ENCODE measurements at places on chromosomes 5 and 9.
A peak's percentile ranks its signal among the peaks of the same experiment; 100 is the strongest.

DNA sequence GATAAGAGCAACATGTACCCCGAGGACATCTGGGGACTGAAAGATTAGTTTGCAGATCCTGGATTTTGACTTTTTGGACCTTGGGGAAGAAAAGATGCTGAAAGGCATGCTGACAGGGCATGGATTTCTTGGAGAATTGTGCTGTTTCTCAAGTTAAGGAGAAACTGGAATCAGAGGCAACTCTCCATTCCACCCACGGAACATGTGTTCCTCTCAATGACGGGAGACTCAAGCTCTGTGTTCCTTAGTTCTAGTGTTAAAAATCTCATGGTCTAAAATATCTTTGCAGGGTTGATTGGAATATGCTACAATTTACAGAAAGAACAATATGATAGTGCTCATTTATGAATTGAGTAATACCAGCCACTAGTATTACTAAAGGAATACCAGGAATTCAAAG, 34.4 kb upstream of the CDH12 start:
- DNase-seq: peak; percentile 16

DNA sequence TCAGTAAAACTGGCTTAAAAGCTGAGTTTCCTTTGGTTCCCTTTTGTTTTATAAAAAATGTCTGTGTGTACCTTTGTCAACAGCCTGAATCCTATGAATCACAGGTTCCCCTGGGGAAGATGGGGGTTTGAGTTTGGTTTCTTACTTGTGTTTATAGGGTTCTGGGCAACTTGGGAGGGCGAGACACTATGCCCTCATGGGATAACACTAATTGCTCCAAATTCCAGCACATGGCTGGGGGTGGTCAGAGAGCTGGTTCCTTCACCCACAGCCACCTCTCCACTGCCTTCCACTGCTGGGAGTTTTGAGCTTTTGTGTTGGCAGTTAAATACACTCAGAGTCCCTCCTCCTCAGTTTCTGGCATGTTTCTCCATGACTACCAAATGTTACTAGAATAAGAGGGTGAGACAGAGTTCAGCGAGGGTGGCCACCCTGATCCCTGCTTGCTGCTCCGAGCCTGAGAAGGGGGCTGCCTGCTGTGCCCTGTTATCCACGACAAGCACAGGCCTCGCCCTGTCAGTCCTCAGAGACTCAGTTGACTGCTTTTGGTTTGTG, 83.0 kb upstream of the EPB41L4B start:
- DNase-seq: no peak

- DNase-seq: no peak
Observed at GRCh38 chr5:40400245-40400644, 279.5 kb upstream of the PTGER4 start.

GRCh38 chr5:132668706-132669454, 4.9 kb upstream of the IL4 start:
- no peak for DNase-seq

- no peak for DNase-seq
Observed at GRCh38 chr9:28774433-28775235, 1201.4 kb upstream of the C9orf72 start.

DNA sequence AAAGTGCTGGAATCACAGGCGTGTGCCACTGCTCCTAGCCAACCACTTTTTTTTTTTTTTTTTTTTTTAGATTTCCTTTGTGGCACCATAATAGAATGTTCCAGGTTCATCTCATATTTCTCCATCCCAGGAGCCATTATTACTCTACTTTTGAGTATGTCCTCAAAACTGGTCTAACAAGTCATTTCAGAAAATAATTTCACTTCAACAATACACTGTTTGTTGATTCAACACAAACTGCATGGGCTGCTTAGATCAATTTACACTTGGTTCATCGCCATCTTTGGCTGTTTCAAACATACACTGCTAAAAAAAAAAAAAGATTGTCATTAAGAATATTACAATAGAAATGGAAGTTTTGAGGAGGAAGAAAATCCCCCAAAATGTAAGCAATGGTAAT, 57.9 kb downstream of the CSNK1A1 start:
- no peak for DNase-seq

DNA sequence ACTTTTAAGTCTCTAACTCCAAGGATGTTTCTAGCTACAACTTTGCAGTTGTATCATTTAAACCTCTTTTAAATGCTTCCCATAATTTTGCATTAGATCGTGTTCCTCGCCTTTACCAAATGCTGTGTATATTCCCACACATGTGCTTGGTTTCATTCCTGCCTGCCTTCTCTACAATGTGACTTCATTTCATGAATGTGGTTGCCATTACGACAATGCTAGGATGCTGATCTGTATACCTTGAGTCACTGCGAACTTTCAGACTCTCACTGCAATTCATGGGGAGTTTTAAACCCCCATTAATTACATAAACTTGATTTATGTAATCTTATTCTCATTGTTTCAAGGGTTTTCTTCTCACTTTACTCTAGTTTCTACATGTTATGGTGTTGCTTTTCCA, 50.3 kb downstream of the UBE2QL1 start:
- DNase-seq: no peak

- DNase-seq: no peak
Observed at GRCh38 chr9:107919263-107919662, 429.7 kb upstream of the KLF4 start.

GRCh38 chr9:99820685-99821395, 845 bp upstream of the NR4A3 start:
- peak; percentile 52 for DNase-seq

GRCh38 chr5:32392039-32392438, 52.5 kb downstream of the ZFR start:
- no peak for DNase-seq

GRCh38 chr5:172506921-172507320, 52.6 kb upstream of the SH3PXD2B start:
- no peak for DNase-seq

DNA sequence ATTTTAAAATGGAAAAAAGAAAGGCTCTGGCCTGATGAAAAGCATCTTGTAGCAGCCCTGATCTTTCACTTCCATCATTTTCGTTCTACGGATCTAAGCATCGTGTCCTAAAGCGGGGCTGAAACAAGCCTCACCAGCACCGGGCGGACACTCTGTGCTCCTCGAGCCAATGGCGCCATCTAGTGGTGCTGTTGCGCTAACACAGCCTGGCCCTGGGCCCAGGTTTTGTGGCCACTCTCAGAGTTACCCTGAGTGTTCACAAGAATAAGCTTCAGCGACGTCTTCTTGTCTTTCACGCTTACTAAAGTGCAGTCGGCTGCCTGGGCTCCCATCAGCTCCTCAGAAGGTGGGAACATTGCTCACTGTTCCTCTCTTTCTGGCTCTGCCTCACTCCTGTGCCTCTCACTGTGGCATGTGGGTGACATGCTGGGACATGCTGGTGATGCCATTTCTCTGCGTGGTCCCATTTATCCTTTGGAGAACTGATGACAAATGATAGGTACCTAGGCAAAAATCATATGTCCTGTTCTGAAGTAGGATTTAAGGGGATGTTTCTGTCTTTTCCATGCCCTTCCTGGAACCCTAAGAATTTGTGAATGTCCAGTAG, 32.7 kb downstream of the DMRT3 start:
- DNase-seq: peak; percentile 64
